ENCODE measurements at places on chromosomes 12 and 14.

GRCh38 chr12:57754411-57755193 lies at the start of gene MARCHF9:
TSS of gene MARCHF9 (plus strand) at chr12:57755103. CDS start at chr12:57755529, 426 bp downstream.
- DNase-seq, result peak; percentile 84

- no peak for DNase-seq
Observed at GRCh38 chr12:91056488-91056887, 1.3 kb downstream of the KERA start.

- DNase-seq, result no peak
Observed at GRCh38 chr14:50340963-50341362, 28.8 kb downstream of the DMAC2L start.

- no peak for DNase-seq
Observed at GRCh38 chr14:36208690-36209278, 32.3 kb upstream of the PTCSC3 start.

GRCh38 chr12:43098071-43098470 lies 453.9 kb downstream of the ADAMTS20 start:
- no peak for DNase-seq

DNA sequence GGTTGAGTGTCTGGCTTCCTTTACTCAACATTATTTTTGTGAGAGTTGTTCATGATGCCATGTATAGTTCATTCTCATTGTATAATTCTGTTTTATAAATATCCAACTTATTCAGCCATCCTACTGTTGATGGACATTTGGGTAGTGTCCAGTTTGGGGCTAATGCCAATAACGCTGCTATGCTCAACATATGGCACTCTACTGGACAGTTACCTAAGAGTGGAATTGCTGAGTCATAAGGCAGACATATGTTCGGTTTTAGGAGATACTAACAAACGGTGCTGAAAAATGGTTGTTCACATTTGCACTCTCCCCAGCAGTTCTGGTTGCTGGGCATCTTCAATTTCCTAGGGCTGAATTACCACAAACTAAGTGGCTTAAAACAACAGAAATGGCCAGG lies 28.7 kb upstream of the P2RX4 start:
- no peak for DNase-seq

GRCh38 chr14:68634332-68634731 lies 158.5 kb downstream of the ZFP36L1 start:
- no peak for DNase-seq

GRCh38 chr12:109475993-109476806 lies 900 bp downstream of the KCTD10 start:
- no peak for DNase-seq

- no peak for DNase-seq
Observed at GRCh38 chr12:22164139-22164538, 118.1 kb downstream of the CMAS start.

DNA sequence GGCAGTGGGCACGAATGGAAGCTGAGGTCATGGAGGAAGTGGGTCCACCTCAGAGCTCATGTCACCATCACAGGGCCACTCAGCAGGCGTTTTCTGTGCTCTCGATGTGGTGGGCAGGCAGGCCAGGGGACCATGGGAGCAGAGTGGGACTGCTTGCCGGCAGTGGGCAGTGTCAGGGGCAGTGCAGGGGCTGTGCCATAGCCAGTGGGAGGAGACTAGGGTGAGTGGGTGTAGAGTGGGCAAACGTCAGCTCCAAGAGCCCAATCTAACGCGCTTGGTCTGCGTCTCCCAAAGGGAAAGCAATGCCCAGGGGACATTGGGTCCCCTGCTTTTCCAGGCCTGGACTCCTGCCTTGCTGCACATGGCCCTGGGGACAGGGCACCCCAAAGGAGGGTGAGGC lies 58.3 kb downstream of the SLC6A12 start:
- no peak for DNase-seq

- DNase-seq, result no peak
Observed at GRCh38 chr14:102828151-102828550, 50.9 kb downstream of the TRAF3 start.

GRCh38 chr12:51028126-51028812 lies 2.1 kb upstream of the SLC11A2 start:
- no peak for DNase-seq

- no peak for DNase-seq
Observed at GRCh38 chr12:122880668-122881067, 15.3 kb downstream of the VPS37B start.

GRCh38 chr14:53946404-53947093 lies 10.1 kb downstream of the BMP4 start:
- no peak for DNase-seq

DNA sequence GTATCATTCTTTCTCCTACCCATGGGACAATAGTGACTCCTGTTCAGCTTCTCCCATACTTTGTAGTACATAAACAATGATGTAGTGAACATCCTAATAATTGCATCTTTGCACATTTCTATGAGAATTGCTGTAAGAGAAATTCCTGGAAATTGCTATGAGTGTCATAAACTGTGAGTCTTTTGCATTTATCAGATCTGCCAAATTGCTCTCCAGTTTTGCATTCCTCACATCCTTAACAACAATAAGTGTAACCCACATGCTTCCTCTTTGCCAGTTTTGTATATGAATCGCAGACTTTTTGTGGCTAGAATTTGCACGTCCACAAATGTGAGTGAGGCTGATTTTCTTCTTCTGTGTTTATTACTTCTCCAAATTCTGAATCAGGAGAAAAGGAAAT lies 124.0 kb upstream of the TBX5 start:
- no peak for DNase-seq

GRCh38 chr12:129605666-129606065 lies 298.2 kb downstream of the TMEM132D start:
- DNase-seq, result no peak

- peak; percentile 90 for DNase-seq
Observed at GRCh38 chr12:4269279-4269991, 4.1 kb upstream of the CCND2 start.

GRCh38 chr12:46351886-46352650 lies 20.5 kb downstream of the SLC38A2 start:
- no peak for DNase-seq

GRCh38 chr14:79570648-79571047 lies 640.7 kb downstream of the DIO2 start:
- no peak for DNase-seq

DNA sequence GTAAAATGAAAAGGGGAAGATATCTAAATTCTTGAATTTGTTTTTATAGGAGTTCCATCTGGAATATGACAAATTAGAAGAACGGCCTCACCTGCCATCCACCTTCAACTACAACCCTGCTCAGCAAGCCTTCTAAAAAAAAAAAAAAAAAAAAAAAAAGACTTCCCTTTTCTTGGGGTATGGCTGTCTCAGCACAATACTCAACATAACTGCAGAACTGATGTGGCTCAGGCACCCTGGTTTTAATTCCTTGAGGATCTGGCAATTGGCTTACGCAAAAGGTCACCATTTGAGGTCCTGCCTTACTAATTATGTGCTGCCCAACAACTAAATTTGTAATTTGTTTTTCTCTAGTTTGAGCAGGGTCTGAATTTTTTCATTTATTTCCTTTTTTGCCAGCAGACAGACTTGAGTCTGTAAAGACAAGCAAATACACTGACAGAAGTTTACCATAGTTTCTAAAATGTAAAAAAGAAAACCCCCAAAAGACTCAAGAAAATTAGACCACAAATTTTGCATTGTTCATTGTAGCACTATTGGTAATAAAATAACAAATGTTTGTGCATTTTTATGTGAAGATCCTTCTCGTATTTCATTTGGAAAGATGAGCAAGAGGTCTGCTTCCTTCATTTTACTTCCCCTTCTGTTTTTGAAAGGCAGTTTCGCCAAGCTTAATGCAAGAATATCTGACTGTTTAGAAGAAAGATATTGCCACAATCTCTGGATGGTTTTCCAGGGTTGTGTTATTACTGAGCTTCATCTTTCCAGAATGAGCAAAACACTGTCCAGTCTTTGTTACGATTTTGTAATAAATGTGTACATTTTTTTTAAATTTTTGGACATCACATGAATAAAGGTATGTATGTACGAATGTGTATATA lies 12.1 kb upstream of the KCNMB4 start:
- DNase-seq, result no peak

- no peak for DNase-seq
Observed at GRCh38 chr14:99093532-99094517, 178.2 kb downstream of the BCL11B start.

- DNase-seq, result no peak
Observed at GRCh38 chr12:49195736-49196135, 6.9 kb upstream of the TUBA1A start.

GRCh38 chr12:124727264-124727800 lies 136.3 kb downstream of the SCARB1 start:
- DNase-seq, result no peak

DNA sequence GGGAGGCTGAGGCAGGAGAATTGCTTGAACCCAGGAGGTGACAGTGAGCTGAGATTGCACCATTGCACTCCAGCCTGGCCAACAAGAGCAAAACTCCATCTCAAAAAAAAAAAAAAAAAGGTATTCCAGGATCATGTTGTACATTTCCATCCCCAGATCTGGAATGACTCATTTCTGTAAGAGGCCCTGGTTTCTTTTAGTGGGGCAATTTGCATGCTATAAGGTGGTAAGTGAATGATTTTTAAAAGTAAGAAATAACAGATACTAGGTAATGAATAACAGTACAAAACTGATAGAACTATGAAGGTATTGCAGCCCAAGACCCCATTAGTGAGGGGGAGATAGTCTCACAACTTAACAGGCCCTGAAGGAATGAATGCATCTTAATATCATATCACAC lies 17.7 kb upstream of the ADCK1 start:
- no peak for DNase-seq

- no peak for DNase-seq
Observed at GRCh38 chr14:106276326-106277267, 750.2 kb downstream of the TMEM121 start.

DNA sequence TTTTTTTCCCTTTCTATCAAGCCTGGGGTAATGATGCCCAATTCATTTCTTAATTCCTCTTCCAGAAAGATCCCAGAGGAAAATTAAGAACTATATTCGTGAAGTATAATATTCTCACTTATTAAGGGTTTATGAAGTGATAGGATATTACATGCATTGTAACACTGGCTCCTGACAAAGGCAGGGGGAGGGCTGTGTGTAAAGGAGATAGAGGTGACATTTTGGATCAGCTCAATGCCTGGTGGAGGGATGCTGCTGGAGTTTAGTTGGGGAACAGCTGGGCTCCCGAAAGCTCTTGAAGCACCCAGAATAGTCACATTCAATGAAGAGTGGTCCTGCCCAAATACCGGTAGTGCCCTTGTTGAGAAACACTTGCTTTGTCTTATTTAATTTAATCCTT lies 774 bp downstream of the SERPINA11 start:
- no peak for DNase-seq

- DNase-seq, result no peak
Observed at GRCh38 chr12:2084553-2085296, 31.9 kb downstream of the CACNA1C start.

GRCh38 chr12:61654698-61655097 lies 605.5 kb upstream of the USP15 start:
- DNase-seq, result no peak

GRCh38 chr14:57009585-57010515 lies 199.6 kb upstream of the OTX2 start:
- DNase-seq, result no peak

GRCh38 chr12:49959685-49960473 lies 1.8 kb upstream of the AQP5 start:
- DNase-seq, result no peak

- peak; percentile 26 for DNase-seq
Observed at GRCh38 chr12:27332714-27333402, at the start of gene BMAL2. TSS of gene BMAL2 (plus strand) at chr12:27332836. CDS start at chr12:27333073, 237 bp downstream.

GRCh38 chr12:93245543-93245942 lies 132.2 kb upstream of the NUDT4 start:
- DNase-seq, result no peak

DNA sequence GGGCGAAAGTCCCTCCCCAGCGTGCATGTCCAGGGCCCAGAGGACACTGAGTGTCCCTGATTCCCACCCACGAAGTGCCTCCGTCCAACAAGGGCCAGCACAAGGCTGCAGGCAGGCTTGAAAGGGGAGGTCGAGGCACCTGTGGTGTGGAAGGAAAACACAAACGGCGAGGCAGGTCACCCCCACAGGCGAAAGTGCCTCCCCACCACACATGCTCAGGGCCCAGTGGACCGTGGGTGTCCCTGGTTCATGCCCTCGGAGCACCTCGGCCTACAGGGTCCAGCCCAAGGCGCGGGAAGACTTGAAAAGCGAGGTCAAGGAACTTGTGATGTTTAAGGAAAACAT lies 370.4 kb downstream of the ALG10 start:
- no peak for DNase-seq

- no peak for DNase-seq
Observed at GRCh38 chr12:16807731-16808130, 201.8 kb upstream of the LMO3 start.

DNA sequence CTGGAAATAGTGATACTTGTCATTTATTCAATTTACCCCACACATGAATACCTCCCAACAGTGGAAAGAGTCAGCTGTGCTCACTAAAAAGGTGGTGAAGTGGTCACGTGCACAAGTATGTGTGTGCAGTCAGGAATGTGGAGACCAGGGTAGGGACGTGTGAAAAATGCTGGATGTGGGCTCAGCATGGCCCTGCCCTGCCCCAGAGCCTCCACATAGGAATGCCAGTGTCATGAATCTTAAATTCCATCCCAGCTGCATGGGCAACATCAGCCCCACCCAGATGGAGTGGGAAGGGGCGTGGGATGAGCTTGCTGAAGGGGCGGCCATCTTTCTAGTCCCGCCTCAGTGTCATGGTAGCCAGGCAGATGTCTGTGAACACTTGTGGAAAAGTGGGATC lies 87.7 kb downstream of the C12orf75 start:
- DNase-seq, result no peak

DNA sequence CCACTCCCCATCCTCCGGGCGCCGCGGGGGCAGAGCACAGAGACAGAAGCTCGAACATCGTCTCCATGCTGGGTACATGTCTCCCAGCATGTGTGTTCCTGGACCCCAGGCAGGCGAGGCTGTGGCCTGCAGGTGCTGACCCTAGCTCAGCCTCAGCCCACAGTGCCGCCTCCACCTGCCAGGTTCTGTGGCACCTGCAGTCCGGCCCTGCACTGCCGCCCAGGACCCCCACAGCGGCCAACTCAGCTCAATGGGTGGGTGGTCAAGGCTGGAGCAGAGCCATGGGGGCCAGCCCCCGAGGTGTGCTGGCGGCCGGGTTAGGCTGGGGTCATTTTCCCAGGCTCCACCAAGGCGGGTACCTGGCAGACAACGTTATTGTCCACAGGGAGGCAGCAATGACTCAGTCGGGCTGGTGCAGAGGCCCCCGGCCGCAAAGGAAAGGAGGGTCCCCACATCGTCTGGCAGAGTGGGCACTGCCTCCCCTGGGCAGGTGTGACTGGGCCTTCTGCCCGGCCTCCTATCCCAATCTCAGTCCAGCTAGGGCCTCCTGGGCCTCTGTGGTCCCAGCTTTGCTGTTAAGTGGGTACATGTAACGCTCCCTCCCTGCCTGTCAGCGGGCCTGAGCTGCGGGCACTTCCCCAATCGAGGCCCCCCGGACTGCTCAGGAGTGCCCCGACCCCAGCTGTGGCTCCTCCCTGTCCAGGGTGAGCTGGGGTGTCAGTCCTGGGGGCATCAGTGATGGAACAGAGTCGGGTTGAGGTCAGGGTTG lies 20.2 kb upstream of the NUDT14 start:
- no peak for DNase-seq

All from stimulated activated naive CD4-positive, alpha-beta T cell treated with Interleukin-2 at 50 U/mL for 16 hours (primary cell).